ENCODE measurements at places on chromosomes 11 and 22. TPM values are rescaled to one million over a fixed set of nuclear protein-coding genes. Genes with fewer than 3 reads are reported as not detected.

The OR5P2 gene
- not detected for total RNA-seq

The SERHL2 gene
- total RNA-seq = 7.1 TPM

The UBQLNL gene
- total RNA-seq = 0.65 TPM

The ARSA gene
- 28.0 TPM for total RNA-seq

The NNMT gene
- total RNA-seq = 975 TPM

The OR52L1 gene
- total RNA-seq = not detected
